Progenitor cell of endocrine pancreas (in vitro differentiated cells): ENCODE measurements at places on chromosomes 6 and 20. TPM values are rescaled to one million over a fixed set of nuclear protein-coding genes. Genes with fewer than 3 reads are reported as not detected.

GRCh38 chr20:8670893-8671215 lies 398.0 kb upstream of the PLCB4 start:
- peaks cover 8% of the 10 kb centered on the region for H3K36me3 ChIP-seq
- H3K4me1 ChIP-seq: peaks cover 35% of the 10 kb centered on the region
- peaks cover 14% of the 10 kb centered on the region for H3K27me3 ChIP-seq
- no peak overlapping the region for H3K4me3 ChIP-seq
- no peak for DNase-seq

DNA sequence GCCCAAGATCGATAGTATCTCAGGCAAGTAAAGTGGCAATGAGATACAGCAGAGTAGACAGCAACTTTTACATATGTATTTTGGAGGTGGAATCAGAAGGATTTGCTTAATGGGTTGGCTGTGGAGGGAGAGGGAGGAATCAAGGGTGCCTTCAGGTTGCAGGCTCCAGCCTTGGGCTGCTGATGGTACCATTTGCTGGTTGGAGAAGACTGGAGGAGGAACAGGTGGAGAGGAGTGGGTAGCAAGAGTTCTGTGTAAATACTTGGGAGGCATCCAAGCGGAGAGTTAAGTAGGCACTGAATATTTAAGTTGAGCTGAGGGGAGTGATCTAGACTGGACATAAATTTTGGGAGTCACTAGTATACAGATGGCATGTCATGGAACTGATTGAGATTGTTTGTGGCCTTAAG lies 5.2 kb downstream of the BICRAL start:
- peaks cover 4% of the 10 kb centered on the region for H3K36me3 ChIP-seq
- no peak overlapping the region for H3K4me3 ChIP-seq
- DNase-seq: no peak
- peaks cover 35% of the 10 kb centered on the region for H3K4me1 ChIP-seq
- H3K27ac ChIP-seq: no peak overlapping the region

- H3K27me3 ChIP-seq: peaks cover 5% of the 10 kb centered on the region
- peak overlapping the region; percentile 46 for H3K4me3 ChIP-seq
- no peak for DNase-seq
- no peak overlapping the region for H3K27ac ChIP-seq
Measured at GRCh38 chr6:10687582-10687981, 6.8 kb downstream of the C6orf52 start.

GRCh38 chr6:28586962-28587745 lies 61.5 kb downstream of the GPX5 start:
- H3K4me3 ChIP-seq: peak overlapping the region; percentile 93
- peak; percentile 56 for DNase-seq
- H3K27me3 ChIP-seq: peaks cover 24% of the 10 kb centered on the region
- H3K27ac ChIP-seq: peak overlapping the region; percentile 86
- peaks cover 24% of the 10 kb centered on the region for H3K4me1 ChIP-seq
- H3K36me3 ChIP-seq: no peaks in the 10 kb centered on the region

DNA sequence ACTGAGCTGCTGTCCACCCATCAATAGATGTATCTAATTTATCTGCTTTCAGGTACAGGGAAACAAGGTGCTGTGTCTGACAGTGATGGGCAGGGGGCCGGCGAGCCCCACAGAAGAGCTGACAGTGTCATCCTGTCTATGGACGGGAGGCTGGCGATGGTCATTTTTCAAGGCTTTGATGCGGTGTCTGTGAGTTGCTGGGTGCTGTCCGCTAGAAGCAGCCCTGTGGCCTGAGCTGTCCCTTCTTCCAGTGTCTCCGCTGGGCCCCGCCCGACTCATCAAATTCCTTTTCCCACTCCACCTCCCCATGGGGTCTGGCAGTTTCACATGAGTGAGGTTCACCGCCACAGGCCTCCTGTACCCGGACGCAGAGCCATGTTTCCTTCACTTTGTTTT lies 161.4 kb upstream of the PMEPA1 start:
- no peaks in the 10 kb centered on the region for H3K4me1 ChIP-seq
- no peak overlapping the region for H3K27ac ChIP-seq
- DNase-seq: no peak
- peaks cover 43% of the 10 kb centered on the region for H3K27me3 ChIP-seq
- H3K36me3 ChIP-seq: no peaks in the 10 kb centered on the region
- H3K4me3 ChIP-seq: no peak overlapping the region

DNA sequence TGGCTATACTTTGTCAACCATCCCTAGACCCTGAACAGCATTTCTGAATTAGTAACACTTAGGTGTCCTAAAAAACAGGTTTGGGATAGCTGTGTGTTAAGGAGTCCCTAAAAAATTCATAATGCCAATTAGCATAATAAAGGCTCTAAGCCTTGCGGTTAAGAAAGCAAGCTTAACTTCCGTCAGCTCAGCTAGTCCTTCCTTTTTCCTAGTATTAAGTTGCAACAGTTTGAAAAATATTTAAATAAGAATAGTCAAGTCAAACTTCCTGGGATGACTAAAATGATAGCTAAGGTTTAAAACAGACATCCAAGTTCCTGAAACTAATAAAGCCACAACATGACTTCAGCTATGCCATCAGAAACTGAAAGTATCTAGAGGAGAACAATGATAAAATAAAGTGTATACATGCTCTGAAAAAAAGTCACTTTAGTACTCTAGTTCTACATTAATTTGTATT lies 3.5 kb downstream of the AKIRIN2 start:
- H3K4me3 ChIP-seq: peak overlapping the region; percentile 98
- no peaks in the 10 kb centered on the region for H3K27me3 ChIP-seq
- peaks cover 43% of the 10 kb centered on the region for H3K4me1 ChIP-seq
- peak overlapping the region; percentile 97 for H3K27ac ChIP-seq

DNA sequence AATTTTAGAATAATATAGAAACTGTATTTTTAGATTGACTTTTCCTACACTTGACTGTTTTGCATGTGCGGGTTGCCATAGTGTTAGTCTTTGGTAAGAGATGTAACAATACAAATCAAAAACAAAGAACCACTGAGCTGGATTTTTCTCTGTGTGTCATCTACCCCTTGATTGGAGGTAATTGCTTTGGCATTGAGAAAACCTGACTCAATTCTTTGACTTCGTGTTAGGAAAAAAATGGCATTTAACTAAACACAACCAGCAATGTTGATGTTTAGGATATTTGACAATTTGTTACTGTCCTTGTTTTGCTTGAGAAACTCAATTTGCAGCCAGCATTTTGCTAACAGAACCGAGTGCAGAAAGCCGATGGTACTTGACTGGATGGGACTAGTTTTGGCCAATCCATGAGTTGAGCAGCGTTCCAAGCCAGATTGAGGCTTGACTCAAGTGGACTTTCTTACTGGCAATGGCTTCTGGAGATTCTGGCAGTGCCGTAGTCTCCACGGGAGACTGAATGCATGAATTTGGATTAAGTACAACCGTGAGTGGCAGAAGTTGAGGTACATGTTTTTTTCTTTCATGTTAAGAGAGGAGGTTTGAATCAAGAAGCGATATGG lies 17.1 kb downstream of the TPBG start:
- H3K27ac ChIP-seq: no peak overlapping the region
- no peak overlapping the region for H3K4me3 ChIP-seq
- no peak for DNase-seq
- peaks cover 4% of the 10 kb centered on the region for H3K4me1 ChIP-seq
- peaks cover 7% of the 10 kb centered on the region for H3K36me3 ChIP-seq
- H3K27me3 ChIP-seq: no peaks in the 10 kb centered on the region

- H3K4me3 ChIP-seq: no peak overlapping the region
- no peaks in the 10 kb centered on the region for H3K4me1 ChIP-seq
- no peak overlapping the region for H3K27ac ChIP-seq
- no peaks in the 10 kb centered on the region for H3K36me3 ChIP-seq
Measured at GRCh38 chr20:9160757-9161156, 91.9 kb downstream of the PLCB4 start.

GRCh38 chr6:34570066-34570833 lies 14.1 kb upstream of the SPDEF start:
- H3K27me3 ChIP-seq: peaks cover 55% of the 10 kb centered on the region
- no peak overlapping the region for H3K4me3 ChIP-seq
- DNase-seq: no peak
- H3K36me3 ChIP-seq: no peaks in the 10 kb centered on the region

DNA sequence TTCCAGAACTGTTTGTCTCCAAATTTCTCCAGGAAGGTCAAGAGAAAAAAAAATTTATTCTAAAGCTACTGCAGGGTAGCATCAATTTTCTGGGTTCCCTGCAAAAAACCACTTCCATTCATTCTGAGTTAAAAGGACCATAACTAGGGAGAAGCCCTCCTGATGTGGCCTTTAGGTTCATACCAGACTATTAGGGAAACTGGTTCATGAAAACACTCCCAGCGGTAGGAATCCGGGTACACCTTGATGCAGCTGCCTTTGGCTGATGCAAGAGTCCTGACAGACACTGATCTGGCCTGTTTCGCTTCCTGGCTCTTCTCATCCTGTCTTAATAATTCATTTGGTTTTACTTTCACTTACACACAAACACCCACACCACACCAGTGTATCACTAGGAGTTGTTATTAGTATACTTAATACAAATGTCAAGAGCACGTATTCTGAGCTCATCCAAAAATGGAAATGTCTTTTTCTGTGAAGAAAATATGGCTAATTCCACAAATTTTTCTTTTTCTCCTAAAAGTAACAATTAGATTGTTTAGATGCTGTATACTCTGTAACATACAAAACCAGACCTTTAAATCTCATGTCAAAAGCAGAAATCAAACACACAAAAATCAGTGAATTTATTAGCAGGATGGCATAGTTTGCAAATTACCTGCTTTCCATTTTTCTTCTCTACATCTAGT lies 38.4 kb upstream of the ARHGAP18 start:
- H3K27ac ChIP-seq: no peak overlapping the region
- no peak overlapping the region for H3K4me3 ChIP-seq
- peaks cover 3% of the 10 kb centered on the region for H3K27me3 ChIP-seq
- DNase-seq: no peak
- no peaks in the 10 kb centered on the region for H3K36me3 ChIP-seq

DNA sequence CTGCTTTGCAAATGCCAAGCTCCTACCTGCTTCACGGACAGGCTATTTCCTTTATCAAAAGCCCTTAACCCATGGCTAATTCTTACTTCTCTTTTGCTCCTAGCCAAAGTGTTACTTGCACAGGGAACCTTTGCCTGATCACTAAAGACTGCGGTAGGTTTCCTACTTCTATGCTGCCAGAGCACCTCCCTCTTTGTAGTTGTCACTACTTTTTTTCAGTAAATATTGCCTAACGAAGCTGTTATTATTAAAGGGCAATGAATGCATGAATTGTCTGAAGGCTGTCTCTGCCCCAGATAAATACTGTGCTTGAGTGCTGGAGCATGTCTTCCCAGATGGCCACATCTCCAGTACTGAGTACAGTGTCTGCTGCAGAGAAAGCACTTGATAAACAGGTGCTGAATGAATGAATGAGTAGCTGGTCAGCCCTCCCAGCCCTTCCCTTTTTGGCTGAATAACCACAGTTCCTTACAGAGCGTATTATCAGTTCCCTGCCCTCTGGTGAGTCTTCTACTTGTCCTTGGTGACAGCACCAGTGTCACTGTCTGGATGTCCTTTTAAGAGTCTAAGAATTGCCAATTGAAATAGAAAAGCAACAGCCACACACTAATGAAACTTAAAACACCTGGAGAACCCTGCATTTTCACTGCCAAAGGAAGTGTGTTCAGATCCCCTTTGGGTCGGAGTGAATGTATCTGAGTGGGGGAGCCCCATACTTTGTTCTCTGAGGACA lies 73.6 kb upstream of the TRAF3IP2 start:
- no peak for DNase-seq
- H3K36me3 ChIP-seq: peaks cover 25% of the 10 kb centered on the region
- H3K4me1 ChIP-seq: peaks cover 31% of the 10 kb centered on the region
- no peak overlapping the region for H3K4me3 ChIP-seq

GRCh38 chr6:105981002-105981887 lies 104.9 kb upstream of the PRDM1 start:
- no peak overlapping the region for H3K27ac ChIP-seq
- no peak for DNase-seq
- H3K36me3 ChIP-seq: no peaks in the 10 kb centered on the region
- peak overlapping the region; percentile 61 for H3K4me3 ChIP-seq
- H3K27me3 ChIP-seq: peaks cover 65% of the 10 kb centered on the region

DNA sequence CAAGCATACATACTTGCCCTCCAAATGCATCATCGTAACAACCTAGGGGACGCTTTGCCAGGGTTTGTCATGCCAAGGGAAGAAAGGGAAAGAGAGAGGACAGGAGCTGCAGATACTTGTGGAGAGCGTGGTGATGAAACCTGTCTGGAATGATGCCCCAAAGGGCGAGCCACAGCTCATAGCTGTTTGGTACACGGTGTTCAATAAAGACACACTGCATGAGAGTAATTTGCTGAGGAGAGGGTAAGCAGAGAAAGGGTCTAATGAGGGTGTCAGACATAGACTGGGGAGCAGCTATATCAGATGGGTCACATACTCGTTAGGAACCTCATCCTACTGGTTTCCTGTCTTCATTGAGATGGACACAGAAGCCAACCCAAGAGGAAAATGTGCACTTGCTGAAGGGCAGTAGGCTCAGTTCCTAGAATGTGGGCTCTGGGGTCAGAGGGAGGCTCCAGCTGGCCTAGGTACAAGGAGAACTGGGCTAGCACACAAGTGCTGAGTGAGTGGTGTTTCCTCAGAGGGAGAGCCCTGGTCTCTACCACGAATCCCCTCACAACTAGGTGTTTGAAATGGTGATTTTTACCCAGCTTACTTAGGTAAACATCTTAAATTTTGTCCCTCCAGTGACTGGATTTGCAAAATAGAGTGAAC lies 5.2 kb upstream of the FOXO3 start:
- no peak overlapping the region for H3K27ac ChIP-seq
- no peaks in the 10 kb centered on the region for H3K36me3 ChIP-seq
- peaks cover 4% of the 10 kb centered on the region for H3K4me1 ChIP-seq
- peaks cover 15% of the 10 kb centered on the region for H3K27me3 ChIP-seq
- DNase-seq: no peak
- no peak overlapping the region for H3K4me3 ChIP-seq

- H3K27me3 ChIP-seq: peaks cover under 1% of the 10 kb centered on the region
- peak overlapping the region; percentile 80 for H3K27ac ChIP-seq
- H3K4me3 ChIP-seq: no peak overlapping the region
- DNase-seq: no peak
Measured at GRCh38 chr6:109452181-109452580, 3.4 kb downstream of the MICAL1 start.

DNA sequence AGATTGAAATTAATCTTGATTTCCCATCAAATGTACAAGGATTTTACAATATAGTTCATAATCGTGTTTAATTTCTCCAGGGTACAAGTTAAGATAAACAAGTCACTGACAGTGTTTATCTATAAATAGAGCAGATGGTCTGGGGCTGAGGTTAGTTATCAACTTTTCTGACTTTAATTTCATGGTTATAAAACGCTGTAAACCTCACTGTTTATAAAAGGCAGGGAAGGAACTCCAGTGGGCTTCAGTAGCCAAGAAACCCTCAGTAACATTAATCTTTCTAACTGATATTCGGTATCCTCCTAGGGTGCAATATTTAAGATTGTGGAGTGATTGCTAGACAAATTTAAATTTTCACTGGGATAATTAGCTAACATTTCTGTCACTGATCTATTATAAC lies 68.6 kb downstream of the GFRAL start:
- H3K4me1 ChIP-seq: no peaks in the 10 kb centered on the region
- H3K27me3 ChIP-seq: no peaks in the 10 kb centered on the region
- no peak for DNase-seq
- H3K4me3 ChIP-seq: no peak overlapping the region
- H3K27ac ChIP-seq: no peak overlapping the region

- peak overlapping the region; percentile 19 for H3K27ac ChIP-seq
- H3K36me3 ChIP-seq: no peaks in the 10 kb centered on the region
- H3K4me3 ChIP-seq: no peak overlapping the region
- peaks cover 17% of the 10 kb centered on the region for H3K4me1 ChIP-seq
- DNase-seq: no peak
Measured at GRCh38 chr6:26232306-26232939, 132.6 kb upstream of the BTN3A2 start.

The PRL gene
- total RNA-seq: not detected in 2 replicates

The EDEM2 gene
- total RNA-seq: 38.3 and 40.1 TPM in 2 replicates

The CGA gene
- total RNA-seq: 5.5 and 7.1 TPM in 2 replicates

The C20orf96 gene
- total RNA-seq: 69.9 and 70.1 TPM in 2 replicates

The SIRPB1 gene
- total RNA-seq: 0.96 and 1.6 TPM in 2 replicates

The LAMA2 gene
- total RNA-seq: 0.22 and 0.42 TPM in 2 replicates
